ENCODE measurements at places on chromosomes 6 and 20.

GRCh38 chr6:10613077-10613476 lies 81.3 kb downstream of the C6orf52 start:
- DNase-seq = no peak

DNA sequence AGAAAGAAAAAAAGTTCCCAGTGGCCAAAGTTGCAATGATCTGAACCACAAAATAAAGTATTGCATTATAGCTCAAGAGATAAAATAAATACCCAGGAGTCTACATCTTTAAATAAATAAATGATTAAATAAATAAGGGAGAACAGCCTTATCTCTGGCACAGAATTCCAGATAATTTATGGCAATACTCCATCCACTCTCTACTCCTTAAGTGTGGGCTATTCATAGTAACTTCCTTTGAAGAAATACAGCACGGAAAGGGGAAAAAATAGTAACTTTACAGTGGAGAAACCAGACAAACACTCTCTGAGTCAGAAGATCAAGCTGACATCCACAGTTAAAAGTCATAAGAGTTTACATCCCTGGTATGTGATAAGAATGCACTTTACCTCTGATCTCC lies 11.6 kb downstream of the AURKA start:
- DNase-seq = peak; percentile 42

- DNase-seq = no peak
Measured at GRCh38 chr20:15374682-15375081, 1037.3 kb upstream of the FLRT3 start.

DNA sequence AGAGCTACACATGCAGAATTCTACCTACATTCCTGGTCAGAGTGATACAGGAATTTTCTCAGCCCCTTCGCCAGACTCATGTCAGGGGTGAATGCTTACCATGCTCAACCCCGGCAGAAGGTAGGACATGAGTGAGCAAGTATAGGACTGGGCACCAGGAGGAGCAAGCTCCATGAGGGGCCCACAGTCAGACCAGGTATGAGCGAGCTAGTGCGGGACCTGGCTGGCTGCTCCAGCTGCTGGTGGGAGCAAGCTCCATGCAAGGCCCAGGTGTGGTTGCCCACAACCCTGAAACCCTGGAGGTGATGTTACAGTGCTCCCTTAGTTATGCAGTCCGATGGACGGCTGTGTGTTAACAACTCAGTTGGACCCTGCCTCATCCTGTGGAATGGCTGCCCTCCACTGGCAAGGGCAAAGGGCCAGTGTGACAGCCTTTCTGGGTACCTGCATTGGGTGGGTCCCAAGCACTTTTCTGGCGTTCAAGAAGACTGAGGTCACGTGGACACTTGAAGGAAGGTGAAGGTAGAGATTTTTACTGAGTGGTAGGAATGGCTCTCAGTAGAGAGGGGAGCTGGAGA lies 503.5 kb upstream of the CITED2 start:
- no peak for DNase-seq

DNA sequence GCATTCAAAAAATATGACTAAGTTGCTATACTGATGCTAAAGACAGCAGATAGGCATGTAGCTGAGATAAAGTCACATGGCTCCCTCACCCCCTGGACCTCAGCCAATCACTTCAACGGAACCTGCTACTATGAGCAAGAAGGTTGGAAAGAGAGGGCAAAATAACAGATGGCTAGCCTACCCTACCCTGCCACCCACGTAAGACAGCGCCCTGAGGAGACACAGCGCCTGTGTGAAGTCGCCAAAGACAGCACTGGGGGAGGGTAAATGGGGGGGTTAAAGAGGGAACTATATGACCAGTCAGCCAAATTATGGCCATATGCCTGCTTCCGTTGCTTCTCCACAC lies 163.2 kb downstream of the RALGAPA2 start:
- DNase-seq = no peak

DNA sequence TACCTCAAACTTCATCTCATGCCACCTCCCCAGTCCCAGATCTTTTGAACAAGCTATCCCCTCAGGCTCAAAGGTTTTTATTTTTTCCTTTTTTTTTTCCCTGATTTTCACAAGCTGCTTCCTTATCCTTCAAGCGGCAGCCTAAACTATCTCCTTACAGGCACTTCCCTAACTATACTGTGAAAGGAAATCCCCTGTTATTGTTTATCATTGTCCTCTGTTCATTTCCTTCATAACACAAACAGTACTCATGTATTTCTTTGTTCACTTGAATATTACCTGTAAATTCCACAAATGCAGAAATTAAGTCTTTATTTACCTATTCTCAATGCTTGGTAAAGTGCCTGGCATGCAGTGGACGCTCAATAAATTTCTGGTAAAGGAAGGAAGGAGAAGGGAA lies 48.9 kb downstream of the ME1 start:
- no peak for DNase-seq

- peak; percentile 15 for DNase-seq
Measured at GRCh38 chr6:41872147-41872546, 23.0 kb downstream of the USP49 start.

All from suppressor macrophage (primary cell).